Activated CD4-positive, alpha-beta T cell treated with anti-CD3 and anti-CD28 coated beads, Interleukin-2, Interleukin-4, amounts not matched to agents 100 ng/mL and 50 ng/mL, durations not matched to agents 16 hours and 8 hours (primary cell): ENCODE measurements at places on chromosomes 6 and 20.

GRCh38 chr6:34536251-34536958 lies 19.7 kb downstream of the SPDEF start:
- DNase-seq, result no peak

DNA sequence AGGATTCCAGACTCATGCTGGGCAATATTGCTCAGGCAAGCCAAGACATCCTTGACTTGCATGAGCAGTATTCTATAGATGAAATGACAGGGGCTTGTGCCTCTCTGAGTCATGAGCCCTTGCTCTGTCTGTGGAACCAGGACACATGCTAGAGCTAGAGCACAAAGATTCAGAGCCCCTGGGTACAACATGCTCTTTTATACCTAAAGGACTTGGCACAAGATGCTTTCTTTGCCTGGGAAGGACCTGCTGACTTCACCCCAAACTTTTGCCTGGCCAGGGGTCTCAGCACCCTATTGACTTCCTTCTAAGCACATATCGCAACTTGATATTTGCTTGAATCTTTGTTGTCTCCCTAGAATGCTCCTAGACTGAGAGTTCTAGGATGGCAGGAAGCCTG lies 27.4 kb downstream of the TGM6 start:
- DNase-seq, result no peak

- no peak for DNase-seq
Measured at GRCh38 chr20:36541227-36541767, at the start of gene MYL9. TSS of gene MYL9 (plus strand) at chr20:36541519. CDS start at chr20:36544885, 3,366 bp downstream.

DNA sequence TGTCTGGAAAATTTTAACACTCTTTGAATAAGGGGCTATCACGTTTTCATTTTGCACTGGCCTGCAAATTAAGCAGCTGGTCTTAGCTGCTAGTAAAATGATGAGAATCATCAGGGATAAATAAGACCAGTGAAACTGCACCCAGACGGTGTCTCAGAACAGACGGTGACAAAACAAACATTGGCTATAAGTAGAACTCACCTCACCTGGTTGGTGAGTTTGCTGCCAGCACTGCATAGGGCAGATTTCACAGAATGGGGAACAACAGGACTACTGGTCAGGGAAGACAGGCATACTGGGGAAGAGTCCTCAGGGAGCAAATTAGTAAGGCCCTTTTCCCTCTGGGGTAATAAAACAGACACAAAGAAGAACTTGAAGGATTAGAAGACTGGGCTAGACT lies 175.9 kb upstream of the CITED2 start:
- no peak for DNase-seq

DNA sequence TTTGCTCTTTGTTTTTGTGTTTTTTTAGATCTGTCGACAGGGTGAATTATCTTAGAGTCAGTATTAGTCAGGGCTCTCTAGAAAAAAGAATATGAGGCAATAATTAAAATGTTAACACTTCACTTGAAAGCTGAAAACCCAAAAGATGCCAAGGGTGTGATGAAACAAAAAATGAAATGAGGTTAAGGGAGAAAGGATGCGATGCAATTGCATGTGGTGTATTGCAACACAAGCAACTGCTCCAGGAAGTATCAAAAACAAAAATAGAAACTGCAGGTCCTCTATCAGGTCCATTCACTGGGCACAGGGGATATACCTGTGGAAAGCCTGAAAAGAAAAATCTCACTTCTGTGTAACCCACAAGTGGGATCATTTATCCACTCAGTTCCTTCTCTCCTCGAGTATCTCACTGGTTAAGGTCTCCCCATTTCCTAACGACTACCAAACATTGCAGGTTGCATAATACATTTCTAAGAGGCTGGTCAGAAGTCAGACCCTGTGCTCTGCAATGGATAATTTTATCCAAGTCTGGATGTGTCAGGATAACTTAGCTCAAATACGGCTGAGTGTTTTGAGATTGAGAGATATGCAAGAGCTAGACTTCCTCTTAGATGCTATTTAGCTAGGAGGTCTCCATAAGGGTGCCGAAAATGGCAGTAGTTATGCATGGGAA lies 257.7 kb upstream of the GJE1 start:
- peak; percentile 0 for DNase-seq

DNA sequence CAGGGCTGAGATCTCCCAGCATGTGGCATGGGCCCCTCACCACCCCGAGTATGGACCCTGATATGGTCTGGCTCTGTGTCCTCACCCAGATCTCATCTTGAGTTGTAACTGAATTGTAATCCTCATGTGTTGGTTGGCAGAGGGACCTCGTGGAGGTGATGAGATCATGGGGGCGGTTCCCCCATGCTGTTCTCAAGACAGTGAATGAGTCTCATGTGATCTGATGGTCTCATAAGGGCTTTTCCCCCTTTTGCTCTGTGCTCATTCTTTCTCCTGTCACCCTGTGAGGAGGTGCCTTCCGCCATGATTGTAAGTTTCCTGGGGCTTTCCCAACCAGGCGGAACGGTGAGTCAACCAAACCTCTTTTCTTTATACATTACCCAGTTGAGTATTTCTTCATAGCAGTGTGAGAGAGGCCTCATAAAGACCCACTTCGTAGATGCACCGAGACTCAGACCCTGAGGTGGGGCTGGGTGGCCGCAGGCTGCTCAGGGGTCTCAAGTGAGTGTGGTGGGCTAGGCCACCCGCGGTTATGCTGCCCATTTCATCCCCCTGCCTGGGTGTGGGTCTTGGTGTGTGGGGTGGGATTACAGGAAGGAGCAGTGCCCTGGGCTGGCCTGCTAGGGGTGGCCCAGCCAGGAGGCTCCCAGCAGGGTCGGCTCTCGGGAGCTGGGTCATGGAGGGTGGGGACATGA lies 26.2 kb upstream of the GATA5 start:
- DNase-seq, result peak; percentile 90

DNA sequence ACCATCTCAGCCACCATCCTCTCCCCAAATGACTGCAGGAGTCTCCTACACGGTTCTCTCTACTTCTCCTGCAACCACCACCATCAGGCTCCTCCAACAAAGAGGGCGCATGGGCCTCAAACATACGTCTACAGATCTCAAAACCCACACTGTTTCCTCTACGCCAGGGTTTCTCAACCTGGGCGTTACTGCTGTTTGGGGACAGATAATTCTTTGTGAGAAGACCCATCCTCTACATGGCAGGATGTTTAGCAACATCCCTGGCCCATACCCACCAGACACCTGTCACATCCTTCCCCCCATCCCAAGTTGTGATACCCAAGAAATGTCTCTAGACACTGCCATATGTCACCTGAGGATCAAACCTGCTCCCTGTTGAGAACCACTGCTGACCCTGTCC lies 45.0 kb downstream of the ELMO2 start:
- DNase-seq, result peak; percentile 6

DNA sequence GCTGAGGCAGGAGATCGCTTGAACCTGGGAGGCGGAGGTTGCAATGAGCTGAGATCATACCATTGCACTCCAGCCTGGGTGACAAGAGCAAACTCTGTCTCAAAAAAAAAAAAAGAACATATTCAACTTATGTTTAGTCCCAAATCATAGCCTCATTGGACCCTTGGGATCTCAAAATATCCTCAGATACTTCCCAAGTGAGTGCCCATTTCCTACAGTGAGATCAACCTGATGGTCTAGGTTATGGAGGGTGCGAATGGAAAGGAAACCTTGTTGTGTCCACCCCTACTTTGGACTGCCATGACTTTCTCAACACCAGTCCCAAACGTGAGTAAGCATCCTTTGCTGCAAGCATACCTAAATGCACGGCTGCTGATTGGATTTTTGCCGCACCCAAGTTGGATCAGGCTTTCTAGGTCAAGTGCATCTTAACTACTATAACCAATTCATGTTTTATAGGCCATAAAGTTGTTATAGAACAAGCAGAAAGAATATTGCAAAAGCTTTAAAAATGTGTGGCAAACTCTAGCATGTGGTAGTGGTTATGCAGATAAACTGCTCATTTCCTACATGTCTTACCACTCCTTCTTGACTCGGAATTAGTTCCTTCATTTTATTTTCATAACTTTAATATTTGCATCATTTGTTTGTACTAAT lies 131.2 kb downstream of the PLEKHG1 start:
- no peak for DNase-seq

- DNase-seq, result no peak
Measured at GRCh38 chr20:49515586-49515985, 33.1 kb upstream of the KCNB1 start.

DNA sequence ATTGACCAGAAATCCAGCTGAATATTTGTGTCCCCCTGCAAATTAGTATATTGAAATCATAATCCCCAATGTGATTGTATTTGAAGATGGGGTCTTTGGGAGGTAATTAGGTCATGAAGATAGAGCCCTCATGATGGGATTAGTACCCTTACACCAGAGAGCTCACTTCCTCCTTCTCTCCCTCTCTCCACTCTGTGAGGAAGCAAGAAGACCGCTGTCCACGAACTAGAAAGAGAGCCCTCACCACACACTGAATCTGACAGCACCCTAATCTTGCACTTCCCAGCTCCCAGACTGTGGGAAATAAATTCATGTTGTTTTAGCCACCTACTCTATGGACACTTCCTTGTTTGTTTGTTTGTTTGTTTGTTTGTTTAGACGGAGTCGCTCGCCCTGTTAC lies 11.9 kb upstream of the PLAGL1 start:
- DNase-seq, result no peak

DNA sequence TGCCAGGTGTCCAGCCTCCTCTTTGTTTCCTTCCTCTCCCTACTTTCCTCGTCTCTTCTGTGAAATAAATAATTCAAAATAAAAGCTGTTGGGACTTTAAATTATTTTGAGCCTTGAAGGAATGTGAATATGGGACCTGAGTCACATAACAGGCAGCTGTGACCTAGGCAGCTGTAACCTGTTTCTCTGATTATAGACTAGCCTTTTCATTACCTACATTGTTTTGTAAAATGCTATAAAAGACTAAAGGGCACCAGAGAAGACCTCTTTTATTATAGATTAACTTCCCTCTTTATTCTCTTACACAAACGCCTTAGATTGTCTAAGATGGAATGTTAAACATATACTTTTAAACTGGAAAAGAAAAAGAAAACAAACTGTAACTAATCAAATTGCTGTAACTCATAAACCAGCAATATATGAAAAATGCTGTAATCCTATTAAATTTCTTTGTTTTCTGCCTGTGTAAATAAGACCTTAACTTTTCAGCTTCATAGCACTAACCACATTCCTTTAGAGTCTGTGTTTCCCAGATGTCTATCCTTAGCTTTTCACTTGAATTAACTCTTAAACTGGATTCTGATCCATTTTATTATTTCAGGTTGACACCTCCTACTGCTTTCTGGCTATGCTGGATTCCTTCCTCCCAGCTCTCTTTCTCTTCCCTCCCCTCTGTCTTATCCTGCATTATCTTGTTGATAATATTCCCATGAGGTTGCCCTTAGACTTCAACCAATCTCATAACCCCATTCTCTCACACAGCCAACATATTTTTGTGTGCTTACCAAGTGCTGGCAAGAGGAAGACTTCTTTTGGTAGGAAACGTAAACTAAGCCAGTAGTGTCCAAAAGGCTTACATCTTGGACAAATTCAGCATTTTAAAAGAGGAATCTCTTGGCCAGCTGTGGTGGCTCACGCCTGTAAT lies 69.2 kb downstream of the TPD52L1 start:
- DNase-seq, result no peak

DNA sequence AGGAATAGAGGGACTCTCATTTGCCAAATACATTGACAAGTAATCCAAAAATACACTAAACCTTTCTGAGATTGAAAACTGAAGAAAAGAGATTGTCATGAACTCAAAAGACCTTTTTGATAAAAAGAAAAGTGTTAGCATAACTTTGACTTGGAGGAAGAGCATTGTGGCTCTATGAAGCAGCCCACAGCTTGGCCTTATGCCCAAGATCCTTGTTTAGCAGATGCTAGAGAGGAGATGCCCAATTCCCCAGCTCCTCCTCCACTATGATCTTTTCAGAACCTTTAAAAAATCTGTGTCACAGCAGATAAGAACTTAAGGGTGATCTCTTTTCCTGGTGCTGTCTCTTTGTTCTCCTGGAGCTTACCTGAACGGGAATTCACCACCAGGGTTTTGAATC lies 35.8 kb upstream of the IGF2R start:
- DNase-seq, result no peak

DNA sequence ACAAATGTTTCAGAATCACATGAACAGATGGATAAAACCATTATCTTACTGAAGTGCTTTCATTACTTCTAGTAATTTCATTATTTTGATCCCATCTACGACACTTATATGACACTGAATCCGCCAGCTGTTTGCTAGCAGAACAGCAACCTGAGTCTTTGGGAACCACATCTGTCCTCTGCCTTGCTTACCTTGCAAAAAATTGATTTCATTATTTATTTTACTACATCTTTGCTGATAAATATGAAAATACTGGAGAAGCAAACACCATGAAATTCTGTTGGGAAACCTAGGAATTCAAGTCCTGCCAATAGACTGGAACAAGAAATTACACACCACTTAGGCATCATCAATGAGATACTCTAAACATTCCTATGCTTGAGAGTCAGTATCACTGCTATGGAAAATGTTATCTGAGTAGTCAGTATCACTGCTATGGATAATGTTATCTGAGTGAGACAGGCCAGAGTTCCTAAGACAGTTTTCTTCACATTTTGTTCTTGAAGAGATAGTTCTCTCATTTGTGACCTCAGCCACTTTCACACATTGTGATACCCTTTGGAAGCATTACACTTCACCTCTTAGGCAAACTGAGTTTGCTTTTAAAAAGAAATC lies 91.9 kb downstream of the PDE10A start:
- DNase-seq, result no peak

DNA sequence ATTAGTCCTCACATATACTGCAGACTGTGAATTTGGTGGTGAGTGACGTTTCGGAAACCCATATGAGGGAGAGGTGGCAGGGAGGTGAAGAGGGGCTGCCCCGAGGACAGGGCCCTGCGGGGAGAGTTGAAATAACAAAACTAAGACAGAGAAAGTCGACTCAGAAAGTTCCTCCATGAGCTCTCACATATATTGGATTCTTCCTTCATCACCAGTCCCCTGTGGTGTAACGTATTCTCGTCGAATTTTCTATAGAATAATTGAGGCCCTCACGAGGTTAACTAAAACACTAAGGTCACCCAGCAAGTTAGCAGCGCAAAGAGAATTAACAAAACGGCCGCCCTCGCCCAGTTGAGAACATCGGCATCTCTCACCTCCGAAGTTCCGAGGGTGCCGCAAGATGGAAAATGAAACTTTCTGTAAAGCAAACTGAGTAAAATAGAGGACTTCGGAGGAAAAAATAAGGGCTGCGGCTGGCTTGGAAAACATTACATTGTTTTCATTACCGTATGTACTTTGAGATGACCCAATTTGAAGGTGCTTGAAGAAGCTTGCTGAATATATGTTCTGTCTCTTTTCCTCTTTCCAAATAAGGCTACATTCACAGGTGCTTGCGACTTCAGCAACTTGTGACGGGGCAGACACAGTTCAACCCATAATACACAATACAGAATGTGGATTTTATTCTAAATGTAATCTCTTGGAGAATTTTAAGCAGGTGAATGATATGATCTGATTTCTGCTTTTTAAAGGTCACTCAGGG lies 490.9 kb upstream of the JARID2 start:
- peak; percentile 90 for DNase-seq
